ENCODE measurements at places on chromosomes 16 and 17.

- no peak for DNase-seq
Observed at GRCh38 chr16:27962197-27962596, 101.3 kb downstream of the GSG1L start.

- DNase-seq = no peak
Observed at GRCh38 chr16:28108590-28109247, 45.2 kb upstream of the GSG1L start.

GRCh38 chr17:37123941-37124820, 175.4 kb downstream of the AATF start:
- no peak for DNase-seq

GRCh38 chr16:85123891-85124635, 11.8 kb upstream of the CIBAR2 start:
- no peak for DNase-seq

- peak; percentile 63 for DNase-seq
Observed at GRCh38 chr16:46973207-46973995, at the start of gene DNAJA2. TSS of gene DNAJA2 (minus strand) at chr16:46973674. CDS start at chr16:46973572, 102 bp downstream.

- no peak for DNase-seq
Observed at GRCh38 chr16:85664580-85665372, 24.0 kb downstream of the GINS2 start.

GRCh38 chr17:7555320-7555948, 3.1 kb upstream of the TNFSF13 start:
- DNase-seq = no peak

DNA sequence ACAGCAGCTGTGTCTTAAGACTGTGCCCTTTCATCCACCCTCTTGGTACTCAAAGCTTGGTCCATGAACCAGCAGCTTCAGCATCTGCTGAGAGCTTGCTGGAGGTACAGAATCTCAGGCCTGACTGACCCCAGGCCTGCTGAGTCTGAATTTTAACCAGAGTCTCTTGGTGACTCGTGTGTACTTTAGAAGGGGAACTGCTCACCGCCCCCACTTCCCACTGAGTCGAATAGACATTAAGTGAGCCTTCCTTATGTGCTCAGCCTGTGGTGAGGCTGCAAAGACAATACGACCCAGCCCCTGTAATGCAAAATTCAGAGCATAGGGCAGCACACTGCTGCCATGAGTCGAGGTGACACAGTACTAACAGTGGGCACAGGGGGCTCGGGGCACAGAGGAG, 662.8 kb downstream of the WWOX start:
- DNase-seq = no peak

GRCh38 chr17:70375813-70376770, 206.8 kb downstream of the KCNJ2 start:
- no peak for DNase-seq

GRCh38 chr17:2804912-2805311, 8.7 kb downstream of the RAP1GAP2 start:
- no peak for DNase-seq

GRCh38 chr16:626787-627453, 3.9 kb upstream of the WFIKKN1 start:
- no peak for DNase-seq

GRCh38 chr16:80599466-80599865, 58.7 kb downstream of the DYNLRB2 start:
- DNase-seq = no peak
